Chondrocyte (in vitro differentiated cells): ENCODE measurements at places on chromosomes 7 and 10. TPM values are rescaled to one million over a fixed set of nuclear protein-coding genes. Genes with fewer than 3 reads are reported as not detected.

GRCh38 chr10:13776861-13777311 lies 190.1 kb downstream of the PRPF18 start:
- DNase-seq, result no peak

DNA sequence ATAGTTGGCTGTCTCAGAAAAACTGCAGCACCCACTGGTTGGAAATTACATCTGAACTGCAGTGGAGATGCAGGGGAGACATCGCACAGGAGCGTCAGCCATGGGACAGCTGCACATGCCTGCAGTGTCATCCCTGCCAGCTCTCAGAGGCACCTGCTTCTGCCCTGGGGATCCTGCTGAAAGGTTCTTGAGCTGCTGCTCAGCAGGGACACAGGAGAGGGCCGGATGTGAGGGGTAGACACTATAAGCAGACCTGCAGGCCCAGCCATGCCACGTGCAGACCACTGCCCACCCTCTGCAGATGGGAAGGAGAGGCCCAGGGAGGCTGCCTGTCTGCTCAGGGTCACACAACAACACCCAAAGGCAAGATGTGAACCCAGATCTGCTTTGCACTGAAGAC lies 601.4 kb downstream of the DNAJB6 start:
- DNase-seq, result no peak

- DNase-seq, result no peak
These were observed 1.0 kb downstream of the OSBPL3 start for GRCh38 chr7:24978843-24979469.

DNA sequence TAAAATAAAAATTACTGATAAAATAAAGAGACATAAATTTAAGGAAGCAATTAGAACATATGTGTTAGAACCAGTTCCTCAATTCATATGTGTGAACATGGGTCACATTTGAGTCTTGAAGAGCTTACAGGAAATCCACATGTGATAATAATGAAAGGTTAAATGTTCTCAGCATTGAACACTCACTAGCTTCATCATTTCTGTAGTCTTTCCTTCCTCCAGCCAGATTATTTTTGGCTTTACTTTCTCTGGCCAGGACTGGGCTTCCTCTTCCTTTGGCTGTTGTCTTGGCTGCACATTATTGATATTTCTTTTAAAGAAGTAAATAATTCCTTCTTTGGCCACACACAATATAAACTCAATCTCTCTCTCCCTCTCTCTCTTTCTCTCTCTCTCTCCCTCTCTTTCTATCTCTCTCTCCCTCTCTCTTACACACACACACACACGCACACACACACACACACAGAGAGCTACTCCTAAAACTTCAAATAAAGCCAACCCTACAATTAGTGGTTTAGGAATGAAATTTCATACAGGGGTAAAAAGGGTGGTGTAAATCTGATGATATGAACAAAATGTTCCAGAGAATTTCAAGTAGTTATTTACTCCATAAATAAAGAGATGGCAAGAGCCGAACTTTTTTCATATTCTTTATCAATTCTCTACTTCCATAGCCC lies 171.2 kb downstream of the REEP3 start:
- DNase-seq, result no peak

TACC2 gene
- 36.2 to 60.7 TPM (median 56.6 TPM) in 3 replicates for total RNA-seq

LIPK gene
- total RNA-seq, result not detected in 3 replicates

FANK1 gene
- 2.5 to 5.1 TPM (median 3.3 TPM) in 3 replicates for total RNA-seq
